ENCODE measurements at places on chromosomes 5 and 9.

DNA sequence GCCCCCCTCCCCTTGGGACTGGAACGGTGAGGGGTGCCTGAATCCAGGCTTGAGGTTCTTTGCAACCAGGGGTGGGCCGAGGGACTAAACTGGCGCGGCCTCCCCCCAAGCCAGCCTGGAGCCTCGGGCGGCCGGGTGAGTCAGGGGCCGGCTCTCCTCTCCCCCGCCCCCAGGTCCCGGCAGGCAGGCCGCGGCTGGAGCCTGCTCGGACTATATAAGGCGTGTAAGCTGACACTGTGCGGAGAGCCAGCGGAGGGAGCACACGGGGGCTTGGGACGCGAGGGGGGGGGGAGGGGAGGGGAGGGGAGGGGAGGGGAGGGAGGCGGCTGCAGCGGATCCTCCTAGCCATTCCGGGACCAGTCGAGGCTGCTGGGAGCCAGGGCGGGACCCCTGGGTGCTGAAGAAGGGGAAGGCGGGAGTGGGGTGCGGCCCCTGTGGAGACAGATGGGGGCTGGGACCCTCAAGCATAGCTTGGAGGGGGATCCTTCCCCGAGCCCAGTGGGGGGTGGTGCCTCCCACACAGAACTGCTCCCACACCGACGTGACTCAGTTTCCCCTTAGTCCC lies 595 bp downstream of the PDLIM7 start:
- H3K4me3 ChIP-seq = peak overlapping the region; percentile 82
- H3K27me3 ChIP-seq = no peaks in the 10 kb centered on the region
- peaks cover 16% of the 10 kb centered on the region for H3K36me3 ChIP-seq
- DNase-seq = peak; percentile 88

- DNase-seq = no peak
- no peak overlapping the region for H3K4me3 ChIP-seq
- H3K4me1 ChIP-seq = no peaks in the 10 kb centered on the region
- H3K27me3 ChIP-seq = no peaks in the 10 kb centered on the region
These were observed 93.4 kb upstream of the KIF2A start for GRCh38 chr5:62212648-62213047.

- DNase-seq = no peak
- no peak overlapping the region for H3K27ac ChIP-seq
- no peak overlapping the region for H3K4me3 ChIP-seq
- H3K4me1 ChIP-seq = no peaks in the 10 kb centered on the region
These were observed 480.9 kb downstream of the MTRR start for GRCh38 chr5:8349855-8350254.

DNA sequence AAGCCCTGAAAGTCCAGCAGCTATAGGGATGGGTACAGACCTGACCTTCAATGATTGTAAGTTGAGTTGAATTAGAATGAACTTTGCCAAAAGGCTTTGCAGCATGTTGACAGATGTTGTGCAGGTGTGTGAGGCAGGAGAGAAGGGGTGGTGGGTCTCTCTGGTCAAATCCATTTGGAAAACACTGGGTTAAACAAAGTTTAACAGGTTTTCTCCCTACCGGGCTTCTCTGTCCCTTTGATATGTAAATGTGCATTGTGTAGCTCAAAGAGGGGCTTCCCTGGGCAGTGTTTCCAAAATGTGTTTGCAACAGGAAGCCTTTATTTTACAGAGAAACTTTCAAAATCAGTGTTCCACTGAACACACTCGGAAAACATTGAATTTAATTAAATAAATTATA lies 72.1 kb upstream of the BRINP1 start:
- H3K4me1 ChIP-seq = no peaks in the 10 kb centered on the region
- no peak overlapping the region for H3K27ac ChIP-seq
- H3K36me3 ChIP-seq = no peaks in the 10 kb centered on the region
- H3K27me3 ChIP-seq = no peaks in the 10 kb centered on the region

DNA sequence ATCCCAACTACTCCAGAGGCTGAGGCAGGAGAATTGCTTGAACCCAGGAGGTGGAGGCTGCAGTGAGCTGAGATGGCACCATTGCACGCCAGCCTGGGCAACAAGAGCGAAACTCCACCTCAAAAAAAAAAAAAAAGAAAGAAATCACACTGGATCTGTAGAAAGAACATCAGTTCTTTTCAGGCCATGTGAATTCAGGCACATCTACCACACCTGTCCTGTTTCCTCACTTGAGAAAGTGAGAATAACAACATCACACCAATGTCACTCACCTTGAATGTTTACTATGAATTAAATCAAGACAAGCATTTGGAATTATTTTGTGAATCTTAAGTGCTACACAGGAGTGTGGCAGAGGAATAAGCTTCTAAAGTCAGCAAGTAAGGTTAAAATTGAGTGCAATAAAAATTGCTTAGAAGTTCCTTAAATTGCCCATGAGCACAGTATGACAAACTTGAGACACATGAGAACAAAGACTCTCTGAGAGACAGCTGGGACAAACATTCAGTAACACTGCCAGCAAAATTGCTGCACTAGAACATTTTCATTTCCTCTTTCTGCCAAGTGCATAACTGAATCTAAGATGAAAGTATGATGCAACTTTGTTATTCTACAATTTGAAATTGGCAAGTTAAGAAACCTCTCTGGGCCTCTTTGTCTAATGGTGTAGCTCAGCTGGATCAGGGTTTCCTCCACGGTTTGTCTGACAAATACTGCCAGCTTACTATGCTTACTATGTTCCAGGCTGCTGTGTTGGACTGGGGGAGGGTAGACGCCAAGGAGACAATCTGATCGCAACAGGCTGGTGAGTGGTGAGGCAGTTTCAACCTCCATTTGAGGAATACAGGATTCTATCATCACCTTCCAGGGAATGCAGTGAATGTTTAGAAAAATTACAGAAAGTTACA lies 1.9 kb upstream of the RIC1 start:
- no peaks in the 10 kb centered on the region for H3K27me3 ChIP-seq
- no peak overlapping the region for H3K27ac ChIP-seq
- DNase-seq = peak; percentile 61
- no peaks in the 10 kb centered on the region for H3K36me3 ChIP-seq
- H3K4me3 ChIP-seq = peak overlapping the region; percentile 100
- peaks cover 19% of the 10 kb centered on the region for H3K4me1 ChIP-seq

GRCh38 chr5:143448518-143448917 lies 45.0 kb upstream of the NR3C1 start:
- no peak overlapping the region for H3K4me3 ChIP-seq
- DNase-seq = no peak
- H3K36me3 ChIP-seq = no peaks in the 10 kb centered on the region
- H3K27ac ChIP-seq = no peak overlapping the region

DNA sequence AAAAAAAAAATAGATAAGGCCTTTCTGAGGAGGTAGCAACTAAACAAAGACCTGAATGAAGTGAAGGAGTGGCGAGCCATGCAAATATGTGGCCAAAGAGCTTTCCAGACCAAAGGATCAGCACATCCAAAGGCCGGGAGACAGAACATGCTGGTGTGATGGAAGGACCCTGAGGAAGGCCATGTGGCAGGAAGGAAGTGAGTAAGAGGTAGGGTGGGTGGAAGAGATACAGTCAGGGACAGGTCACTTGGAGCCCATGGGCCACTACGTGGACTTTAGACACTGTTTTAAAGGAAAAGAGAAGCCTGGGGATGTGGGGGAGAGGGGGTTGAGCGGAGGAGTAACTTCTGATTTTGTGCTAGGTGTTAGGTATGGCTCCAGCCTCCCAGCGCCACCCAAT lies 31.3 kb downstream of the SPRY4 start:
- peaks cover 48% of the 10 kb centered on the region for H3K4me1 ChIP-seq
- H3K36me3 ChIP-seq = no peaks in the 10 kb centered on the region
- DNase-seq = peak; percentile 16
- no peak overlapping the region for H3K4me3 ChIP-seq

- H3K27me3 ChIP-seq = peaks cover 29% of the 10 kb centered on the region
- H3K36me3 ChIP-seq = no peaks in the 10 kb centered on the region
- no peak overlapping the region for H3K27ac ChIP-seq
- no peaks in the 10 kb centered on the region for H3K4me1 ChIP-seq
- DNase-seq = no peak
- no peak overlapping the region for H3K4me3 ChIP-seq
These were observed 133.8 kb downstream of the MRPL36 start for GRCh38 chr5:1665803-1666202.

- no peak overlapping the region for H3K27ac ChIP-seq
- H3K4me1 ChIP-seq = peaks cover 2% of the 10 kb centered on the region
- no peak overlapping the region for H3K4me3 ChIP-seq
- peak; percentile 18 for DNase-seq
- no peaks in the 10 kb centered on the region for H3K27me3 ChIP-seq
These were observed 232.3 kb upstream of the TBCA start for GRCh38 chr5:78008356-78008967.
